ENCODE measurements at places on chromosomes 3 and 15. TPM values are rescaled to one million over a fixed set of nuclear protein-coding genes. Genes with fewer than 3 reads are reported as not detected.

- DNase-seq: no peak
Measured at GRCh38 chr3:126087552-126088175, 3.7 kb upstream of the SLC41A3 start.

GRCh38 chr3:106004137-106004681, 135.4 kb upstream of the CBLB start:
- DNase-seq: peak; percentile 82

GRCh38 chr3:190281308-190282051, 40.8 kb downstream of the CLDN1 start:
- peak; percentile 56 for DNase-seq

- peak; percentile 81 for DNase-seq
Measured at GRCh38 chr3:44584646-44585501, at the start of gene ZNF660. TSS of gene ZNF660 (plus strand) at chr3:44584964. CDS start at chr3:44594194, 9,230 bp downstream.

The IL17RB gene
- not detected for total RNA-seq

The HDC gene
- not detected for total RNA-seq

The RLBP1 gene
- not detected for total RNA-seq

The MUC4 gene
- not detected for total RNA-seq

- no peak for DNase-seq
Measured at GRCh38 chr3:140823106-140823505, 118.5 kb upstream of the SLC25A36 start.

- DNase-seq: no peak
Measured at GRCh38 chr3:3071136-3071535, 39.0 kb downstream of the IL5RA start.

The TMCO5A gene
- not detected for total RNA-seq

DNA sequence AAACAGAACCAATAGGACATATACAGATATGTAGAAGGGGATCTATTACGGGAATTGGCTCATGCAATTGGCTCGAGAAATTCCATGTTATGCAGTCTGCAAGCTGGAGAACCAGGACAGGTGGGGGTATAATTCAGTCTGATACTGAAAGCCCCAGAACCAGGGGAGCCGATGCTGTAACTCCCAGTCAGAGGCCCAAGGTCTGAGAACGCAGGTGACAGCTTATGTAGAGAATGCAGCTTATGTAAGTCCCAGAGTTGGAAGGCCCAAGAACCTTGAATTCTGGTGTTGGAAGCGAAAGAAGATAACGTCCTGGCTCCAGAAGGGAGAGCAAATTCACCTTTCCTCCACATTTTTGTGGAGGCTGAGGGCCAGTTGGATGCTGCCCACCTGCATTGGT, 62.7 kb downstream of the CCNL1 start:
- DNase-seq: no peak

The FBLN2 gene
- total RNA-seq: 0.19 TPM

DNA sequence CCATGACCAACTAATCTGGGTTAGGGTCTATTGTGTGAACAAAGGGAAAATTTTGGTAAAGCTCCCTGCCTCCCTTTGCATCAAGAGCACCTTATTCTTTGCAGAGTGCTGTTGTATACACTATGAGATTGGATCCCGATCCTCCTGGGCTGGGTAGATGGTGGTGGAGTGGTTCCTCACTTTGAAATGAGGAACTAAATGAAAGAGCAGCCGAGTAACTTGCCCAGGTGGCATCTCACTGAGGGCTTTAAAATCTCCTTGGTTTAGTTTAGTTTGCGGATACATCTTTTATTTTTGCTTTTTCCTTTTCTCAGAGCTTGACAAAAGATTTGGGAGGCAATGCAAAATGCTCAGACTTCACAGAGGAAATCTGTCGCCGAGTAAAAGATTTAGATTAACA, 19.4 kb downstream of the IDH3A start:
- no peak for DNase-seq

GRCh38 chr15:45168286-45168685, 19.5 kb downstream of the SHF start:
- no peak for DNase-seq

GRCh38 chr15:33284336-33284735, 26.4 kb upstream of the RYR3 start:
- DNase-seq: no peak

DNA sequence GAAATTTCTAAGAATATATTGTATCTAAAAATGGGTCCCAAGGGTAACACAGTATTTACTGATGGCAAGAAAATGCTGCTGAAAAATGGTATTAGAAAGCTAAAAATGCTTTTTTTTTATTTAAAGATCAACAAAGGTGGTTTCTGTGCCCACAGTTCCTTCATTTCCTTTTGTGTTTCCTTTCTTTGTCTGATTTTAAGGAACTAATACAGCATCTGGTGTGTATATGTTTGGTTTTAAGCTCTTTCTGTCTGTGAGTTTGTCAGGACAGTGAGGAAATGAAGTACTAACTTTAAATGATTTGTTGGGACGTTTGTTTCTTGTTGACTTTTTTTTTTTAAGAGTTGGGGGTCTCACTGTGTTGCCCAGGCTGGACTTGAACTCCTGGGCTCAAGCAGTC, 38.2 kb downstream of the RASA2 start:
- DNase-seq: no peak

- no peak for DNase-seq
Measured at GRCh38 chr15:25987638-25988037, 124.5 kb upstream of the ATP10A start.

The CCR8 gene
- not detected for total RNA-seq

The KCNAB1 gene
- total RNA-seq: 0.57 TPM

The GOLGA6B gene
- total RNA-seq: not detected

DNA sequence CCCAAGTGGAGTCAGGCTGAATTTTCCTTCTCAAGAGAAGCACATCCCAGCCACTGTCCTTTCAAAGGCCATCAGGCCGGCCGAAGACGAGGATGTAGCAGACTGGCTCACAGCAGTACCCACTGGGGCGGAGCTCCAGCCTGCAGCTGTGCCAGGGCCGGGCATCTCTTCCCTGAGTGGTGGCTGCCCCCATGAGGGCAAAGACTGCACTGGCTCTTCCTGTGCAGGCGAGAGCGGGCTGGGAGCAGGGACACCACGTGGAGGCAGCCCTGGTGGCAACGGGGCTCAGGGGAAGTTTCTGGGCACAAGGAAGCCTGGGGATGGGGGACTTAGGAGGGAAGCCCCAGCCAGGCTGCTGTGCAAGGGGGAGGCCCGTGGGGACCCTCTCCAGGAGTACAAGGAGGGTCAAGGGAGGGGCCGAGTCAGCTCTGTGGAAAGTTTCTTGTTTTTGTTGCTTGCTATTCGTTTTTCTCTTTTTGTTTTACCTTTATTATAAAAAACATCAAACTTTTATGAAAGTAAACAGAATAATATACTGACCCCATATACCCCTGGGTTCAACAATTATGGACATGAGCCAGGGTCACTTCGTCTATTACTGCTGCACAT, 66.1 kb downstream of the RPN1 start:
- peak; percentile 67 for DNase-seq

The HYAL1 gene
- total RNA-seq: 0.23 TPM

The GCHFR gene
- total RNA-seq: 4.7 TPM

- peak; percentile 78 for DNase-seq
Measured at GRCh38 chr15:69074001-69074842, 59.7 kb downstream of the NOX5 start.

The NEO1 gene
- total RNA-seq: 1.1 TPM

DNA sequence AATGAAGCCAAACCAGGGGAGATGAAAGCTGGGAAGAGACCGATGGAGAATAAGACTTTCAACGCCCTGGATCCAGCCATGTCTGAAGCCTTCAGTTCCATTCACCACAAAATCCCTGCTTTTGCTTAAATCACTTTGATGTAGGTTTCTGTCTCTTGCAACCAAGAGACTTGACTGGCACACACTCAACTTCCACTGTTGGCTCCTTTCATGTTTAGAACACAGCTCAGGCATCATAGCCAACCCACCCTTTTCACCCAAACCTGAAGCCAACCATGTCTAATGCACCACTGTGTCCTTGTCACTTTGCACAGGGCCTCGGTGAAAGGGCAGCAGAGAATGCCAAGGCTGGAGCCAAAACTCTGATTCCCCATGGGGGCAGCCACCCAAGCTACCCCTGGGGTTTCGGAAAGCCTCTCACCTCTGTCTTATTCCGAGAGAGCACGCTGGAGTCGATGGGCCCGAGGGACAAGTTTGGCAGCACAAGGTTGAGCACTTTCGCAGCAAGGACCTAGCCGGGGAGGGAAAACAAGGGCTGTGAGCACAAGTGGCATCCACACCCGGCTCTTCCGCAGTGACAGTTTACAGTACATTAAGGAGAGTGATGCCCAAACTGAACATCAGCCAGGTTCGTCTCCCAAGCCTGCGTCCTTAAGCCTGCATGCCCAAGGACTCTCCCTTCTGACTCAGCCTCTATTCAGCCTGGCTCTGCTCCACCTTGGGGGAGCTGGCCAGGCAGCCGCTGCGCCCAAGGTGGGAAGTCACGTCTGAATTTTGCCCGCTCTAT, 37.6 kb downstream of the ABTB1 start:
- no peak for DNase-seq

DNA sequence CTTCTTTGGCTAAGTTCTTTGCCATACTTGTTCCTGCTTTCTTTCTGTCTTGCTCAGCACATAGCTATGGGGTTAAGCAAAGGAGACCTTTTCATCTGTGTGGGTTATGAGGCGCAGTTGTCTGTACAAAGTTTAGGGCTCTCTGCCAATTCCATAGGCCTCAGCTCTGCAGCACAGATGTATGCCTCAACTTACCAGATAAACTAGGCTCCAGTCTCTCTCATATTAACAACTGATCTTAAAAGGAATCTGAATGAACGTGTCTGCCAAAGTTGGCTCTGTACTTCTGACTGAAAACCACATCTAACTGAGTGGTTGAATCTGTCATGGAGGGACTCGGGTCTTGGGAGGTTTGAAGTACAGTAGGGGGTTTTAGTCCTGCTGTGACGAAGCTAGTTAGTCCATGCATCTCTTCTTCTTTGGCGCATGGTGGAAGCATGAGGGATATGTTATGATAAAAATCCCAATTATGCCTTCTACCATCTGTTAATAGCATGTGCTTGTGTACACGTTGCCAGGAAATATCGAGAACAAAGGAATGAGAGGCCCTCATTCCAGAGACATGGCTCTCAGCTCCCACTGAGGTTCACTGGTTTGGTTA, 114.6 kb upstream of the TSC22D2 start:
- DNase-seq: peak; percentile 31

The LSM3 gene
- 22.7 TPM for total RNA-seq

The CCNB2 gene
- total RNA-seq: 130 TPM

The ZBTB38 gene
- 164 TPM for total RNA-seq

The UNC13C gene
- total RNA-seq: 0.06 TPM

The CCR5 gene
- total RNA-seq: not detected

DNA sequence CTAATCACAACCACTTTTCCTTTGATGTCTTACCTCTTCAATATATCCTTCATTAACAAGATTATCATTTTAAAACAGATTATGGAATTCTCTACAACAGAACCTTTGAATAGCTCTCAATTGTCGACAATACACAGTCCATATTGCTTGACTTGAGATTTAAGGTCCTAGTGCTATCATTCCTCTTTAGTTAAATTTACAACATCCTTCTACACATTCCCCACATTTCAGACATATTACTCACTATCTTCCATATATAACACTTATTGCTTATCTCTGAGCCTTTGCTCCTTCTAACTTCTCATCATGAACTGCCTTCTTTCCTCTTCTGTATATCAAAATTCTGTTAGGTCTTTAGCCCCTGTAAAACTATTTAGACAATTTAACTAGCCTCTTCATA, 247.0 kb downstream of the STXBP5L start:
- DNase-seq: no peak

DNA sequence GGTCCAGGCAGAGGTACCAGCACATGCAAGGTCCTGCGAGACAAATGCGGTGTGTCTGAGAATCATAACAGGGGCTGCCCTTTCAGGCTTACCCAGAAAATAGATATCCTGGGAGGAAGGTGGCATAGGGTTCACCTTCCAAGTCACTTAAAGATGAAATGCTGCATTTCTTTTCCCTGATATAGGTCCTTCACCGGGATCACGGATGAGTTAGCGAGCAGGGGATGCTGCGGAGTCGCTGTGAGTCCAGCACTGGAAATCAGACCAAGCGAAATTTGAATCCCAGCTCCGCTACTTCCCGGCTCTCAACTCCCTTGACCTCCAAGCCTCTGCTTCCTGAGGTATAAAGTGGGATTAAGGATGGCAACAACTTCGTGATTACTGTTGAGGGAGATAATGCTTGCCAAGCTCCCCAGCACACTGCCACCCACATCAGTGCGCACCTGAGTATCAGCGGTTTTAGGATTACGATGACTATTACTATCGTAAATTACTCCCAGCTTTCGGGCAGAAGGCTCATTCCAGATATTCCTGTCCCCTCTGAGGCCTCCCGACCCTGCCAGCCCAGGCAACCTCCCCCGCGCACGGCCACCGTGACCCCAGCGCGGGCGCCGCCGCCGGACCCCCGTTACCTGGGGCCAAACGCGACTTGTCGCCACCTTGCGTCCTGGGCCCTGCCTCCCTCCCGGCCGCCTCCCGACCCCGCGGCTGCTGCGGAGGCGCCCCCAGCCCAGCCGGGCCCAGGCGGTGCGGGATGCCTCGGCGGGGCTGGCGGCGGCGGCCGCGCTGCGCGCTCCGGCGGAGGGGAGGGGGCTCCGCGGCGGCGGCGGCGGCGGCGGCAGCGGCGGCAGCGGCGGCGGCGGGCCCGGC, 589 bp upstream of the GPR27 start:
- DNase-seq: no peak

GRCh38 chr3:68017069-68017468, 362.7 kb upstream of the SUCLG2 start:
- DNase-seq: no peak

The ABCC5 gene
- total RNA-seq: 26.7 TPM

The THSD4 gene
- total RNA-seq: 10.4 TPM

The ALDH1A3 gene
- 0.11 TPM for total RNA-seq

GRCh38 chr15:60110909-60111308, 106.8 kb downstream of the FOXB1 start:
- DNase-seq: no peak

The MB21D2 gene
- 11.0 TPM for total RNA-seq

DNA sequence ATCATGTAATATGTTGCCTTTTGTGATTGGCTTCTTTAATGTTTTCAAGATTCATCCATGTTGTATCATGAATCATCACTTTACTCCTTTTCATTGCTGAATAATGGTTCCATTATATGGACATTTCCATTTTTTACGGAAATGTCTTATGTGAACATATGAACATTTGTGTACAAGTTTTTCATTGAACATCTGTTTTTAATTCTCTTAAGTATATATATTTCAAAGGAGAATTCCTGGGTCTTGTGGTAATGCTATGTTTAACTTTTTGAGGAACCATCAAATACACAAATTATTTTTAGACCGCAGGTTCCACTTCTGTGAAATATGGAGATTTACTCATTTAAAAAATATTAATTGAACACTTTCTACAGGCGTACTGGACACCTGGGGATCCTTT, 85.7 kb downstream of the ARIH1 start:
- DNase-seq: no peak

GRCh38 chr15:80587816-80588456, 107.2 kb upstream of the ABHD17C start:
- DNase-seq: peak; percentile 50

DNA sequence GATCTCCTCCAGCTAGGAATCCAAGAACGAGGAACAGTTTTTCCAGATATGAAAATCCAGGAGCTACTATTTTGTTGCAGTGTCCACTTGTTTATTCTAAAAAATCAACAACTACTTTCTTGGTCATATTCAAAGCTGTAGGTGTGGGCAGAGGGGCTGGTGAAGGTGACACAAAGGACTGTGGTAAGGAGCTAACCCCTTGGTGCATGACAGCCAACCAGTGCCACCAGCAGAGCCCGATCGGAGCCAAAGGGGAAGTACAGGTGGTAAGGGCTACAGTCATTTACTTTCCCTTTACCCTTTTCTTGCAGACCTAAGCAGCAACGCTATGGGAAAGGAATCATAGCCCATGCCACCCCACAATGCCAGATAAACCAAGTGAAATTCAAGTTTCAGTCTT, 30.7 kb downstream of the PLA1A start:
- DNase-seq: no peak

The LRRC31 gene
- not detected for total RNA-seq
